Neural progenitor cell (in vitro differentiated cells): ENCODE measurements at places on chromosomes 5 and 9.

- peak; percentile 86 for DNase-seq
Measured at GRCh38 chr9:136485049-136486045, 2.5 kb upstream of the SEC16A start.

GRCh38 chr5:34571677-34572041 is 84.5 kb upstream of the RAI14 start:
- DNase-seq = no peak

- no peak for DNase-seq
Measured at GRCh38 chr5:149578896-149579295, 2.4 kb upstream of the ARHGEF37 start.

DNA sequence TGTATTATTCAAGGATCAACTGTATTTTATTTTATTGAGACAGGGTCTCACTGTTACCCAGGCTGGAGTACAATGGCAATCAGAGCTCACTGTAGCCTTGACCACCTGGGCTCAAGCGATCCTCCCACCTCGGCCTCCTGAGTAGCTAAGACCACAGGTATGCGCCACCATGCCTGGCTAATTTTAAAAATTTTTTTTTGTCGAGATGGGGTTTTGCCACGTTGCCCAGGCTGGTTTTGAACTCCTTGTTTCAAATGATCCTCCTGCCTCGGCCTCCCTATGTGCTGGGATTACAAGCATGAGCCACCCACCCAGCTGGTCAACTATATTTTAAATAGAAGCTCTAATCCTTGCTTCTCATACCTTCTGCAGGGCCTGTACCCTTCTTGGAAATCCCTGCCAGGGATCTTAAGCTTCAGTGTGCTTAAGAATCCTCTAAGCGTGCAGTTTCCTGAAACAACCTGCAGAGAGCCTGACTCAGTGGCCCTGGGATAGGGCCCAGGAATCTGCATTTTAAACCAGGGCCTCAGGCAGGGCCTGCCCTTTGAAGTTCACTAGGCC is 2.9 kb downstream of the AKNA start:
- no peak for DNase-seq

GRCh38 chr9:124370896-124371582 is 44.2 kb downstream of the PSMB7 start:
- DNase-seq = no peak

GRCh38 chr9:109477258-109478050 is 20.7 kb downstream of the PTPN3 start:
- no peak for DNase-seq

DNA sequence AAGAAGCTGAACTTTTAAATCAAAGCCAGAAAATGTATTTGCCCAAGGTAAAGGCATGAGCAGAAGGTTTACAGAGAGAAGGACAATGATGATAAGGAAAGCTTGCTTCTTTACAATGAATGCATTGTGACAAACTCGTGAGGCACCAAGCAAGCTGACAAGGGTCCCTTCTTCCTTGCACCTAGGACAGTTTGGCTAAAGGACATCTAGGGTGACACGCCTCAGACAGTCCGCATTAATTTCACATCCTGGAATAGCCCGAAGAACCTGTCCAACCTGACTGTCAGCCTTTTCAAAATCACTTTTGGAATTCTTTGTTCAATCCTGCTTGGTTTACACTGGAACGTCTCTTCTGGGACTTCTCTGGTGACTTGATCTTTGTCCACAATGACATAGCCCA is 146.4 kb upstream of the MAP3K1 start:
- no peak for DNase-seq

GRCh38 chr5:132525299-132525724 is 18.0 kb downstream of the IL5 start:
- no peak for DNase-seq
